Astrocyte (in vitro differentiated cells and primary cell): ENCODE measurements at places on chromosomes 7 and 10.

DNA sequence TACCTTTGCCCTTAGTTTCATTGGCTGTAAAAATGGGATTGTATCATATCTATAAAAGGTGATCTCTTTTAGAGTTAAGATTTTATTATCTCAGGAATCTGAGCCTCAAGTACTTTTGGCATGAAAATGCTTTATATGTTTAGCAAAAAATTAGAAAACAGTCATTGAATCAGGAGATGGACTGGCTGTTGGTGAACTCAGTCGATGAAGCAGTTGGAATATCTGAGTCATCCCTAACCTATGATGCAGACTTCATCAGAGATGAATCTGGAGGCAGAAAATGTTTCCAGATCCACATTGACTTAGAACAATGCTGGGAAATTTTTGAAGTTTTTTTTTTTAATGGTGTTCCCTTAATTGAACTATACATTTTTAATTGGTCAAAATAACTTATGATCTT lies 228.5 kb downstream of the SLC25A13 start:
- DNase-seq: peak; percentile 90

DNA sequence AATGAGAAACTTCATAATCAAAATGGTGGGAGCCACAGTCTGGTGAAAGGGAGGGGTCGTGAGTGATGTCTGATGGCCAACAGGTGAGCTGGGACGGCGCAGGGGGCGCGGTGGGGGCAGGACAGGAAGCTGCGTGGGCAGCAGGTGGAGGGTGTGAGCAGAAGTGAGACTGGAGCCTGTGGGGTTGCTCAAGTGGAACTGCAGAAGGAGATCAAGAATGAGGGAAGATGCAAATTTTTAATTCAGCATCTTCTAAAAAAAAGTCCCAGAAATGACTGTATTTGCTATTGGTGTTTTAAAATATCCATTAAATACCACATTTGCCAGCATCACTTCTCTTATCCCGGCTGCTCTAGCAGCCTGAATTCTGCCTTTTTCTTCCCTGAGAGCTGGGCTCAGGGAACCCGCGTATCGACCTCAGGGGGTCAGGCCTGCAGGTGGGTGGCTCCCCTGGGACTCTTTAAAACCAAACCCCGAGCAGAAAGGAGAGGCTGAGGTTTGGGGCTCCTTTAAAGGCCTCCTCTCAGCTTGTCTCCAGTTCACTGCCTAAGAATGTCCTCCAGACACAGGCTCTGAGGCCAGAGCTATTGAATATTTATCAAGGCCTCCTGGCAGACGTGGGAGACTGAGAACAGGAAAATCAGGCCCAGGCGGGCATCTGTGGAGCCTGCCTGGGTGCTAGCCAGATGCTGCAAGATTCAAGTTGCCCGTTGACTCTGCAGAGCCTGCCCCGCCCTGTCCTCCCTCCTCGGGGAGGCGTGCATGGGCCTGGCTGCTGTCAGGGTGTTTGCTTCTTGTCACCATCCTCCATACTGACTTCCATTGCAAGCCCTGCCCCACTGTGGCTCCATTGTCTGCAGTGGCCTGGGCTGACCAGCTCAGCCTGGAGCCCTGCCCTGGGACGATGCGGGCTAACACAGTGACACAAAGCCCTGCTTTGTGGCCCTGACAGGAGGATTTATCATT lies 53.9 kb downstream of the SYPL1 start:
- DNase-seq: no peak

GRCh38 chr7:129804890-129805719 lies 147.7 kb downstream of the UBE2H start:
- no peak for DNase-seq

DNA sequence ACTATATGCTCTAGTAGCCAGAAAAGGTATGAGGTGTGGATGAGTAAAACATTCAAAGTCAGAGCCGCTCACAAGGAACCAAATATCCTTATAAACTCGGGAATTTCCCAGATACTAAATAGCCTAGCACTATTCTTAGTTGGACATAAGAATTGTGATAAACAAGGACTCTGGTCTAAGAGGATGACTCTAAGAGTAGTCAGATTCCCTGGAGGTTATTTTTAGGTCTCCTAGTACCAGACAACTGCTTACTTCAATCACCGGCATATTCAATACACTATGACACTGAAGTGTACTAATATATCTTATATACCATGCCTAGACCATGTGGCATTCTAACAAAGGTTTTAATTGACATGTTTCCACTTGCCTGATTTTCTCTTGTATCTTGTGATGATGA lies 56.5 kb downstream of the LMBR1 start:
- DNase-seq: no peak

DNA sequence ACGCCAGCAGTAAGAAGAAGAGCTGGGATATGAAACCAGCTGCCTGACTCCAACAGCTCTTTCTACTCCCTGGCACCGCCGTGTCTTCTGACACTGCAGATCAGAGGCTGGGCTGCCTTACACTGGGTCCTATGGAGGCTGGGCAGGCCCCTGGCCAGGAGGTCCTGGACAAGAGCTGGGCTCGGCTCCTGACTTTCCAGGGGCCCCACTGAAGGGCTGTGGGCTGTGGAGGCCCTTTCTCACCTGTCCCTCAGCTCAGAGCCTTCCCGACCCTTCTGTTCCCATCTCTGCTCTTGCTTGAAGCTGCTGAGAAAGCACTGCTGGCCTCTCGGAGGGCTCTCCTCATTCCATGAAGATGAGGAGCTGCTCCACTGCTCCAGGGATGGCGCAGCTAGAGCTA lies 85.9 kb upstream of the UNC5B start:
- DNase-seq: no peak

GRCh38 chr7:37947941-37948210 lies 27.4 kb downstream of the EPDR1 start:
- DNase-seq: no peak

DNA sequence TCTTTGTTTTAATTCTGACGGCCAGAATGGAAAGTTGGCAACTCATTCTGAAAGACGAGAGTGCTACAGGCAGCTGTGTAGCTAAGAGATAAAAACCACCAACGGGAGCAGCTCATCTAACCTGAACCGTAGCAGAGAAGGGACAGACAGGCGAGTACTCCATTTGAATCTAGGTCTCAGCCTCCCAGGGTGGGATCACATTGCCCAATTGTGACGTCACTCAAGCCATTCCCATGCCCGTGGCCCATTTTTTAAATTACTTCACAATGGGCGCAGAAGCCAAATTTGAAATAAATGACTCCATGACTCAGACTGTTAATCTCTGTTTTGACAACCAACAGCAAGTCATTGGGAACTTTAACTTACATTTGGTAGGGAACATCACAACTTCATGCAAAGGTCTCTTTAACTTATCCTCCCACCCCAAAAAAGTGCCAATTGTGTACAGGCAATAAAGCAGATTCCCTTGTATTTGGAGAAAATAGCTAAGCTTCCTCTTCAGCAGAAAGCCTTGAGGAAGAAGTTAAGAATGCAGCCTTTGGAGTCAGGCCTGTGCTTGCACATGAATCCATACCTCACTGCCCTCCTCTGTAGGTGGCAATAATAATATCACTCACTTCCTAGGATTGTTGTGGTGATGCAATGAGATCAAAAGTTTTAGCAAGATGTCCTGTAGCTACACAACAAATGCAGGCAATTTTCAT lies 93.2 kb upstream of the KIF5B start:
- DNase-seq: peak; percentile 96

GRCh38 chr7:100823140-100823525 lies 4.2 kb downstream of the EPHB4 start:
- no peak for DNase-seq

- peak; percentile 63 for DNase-seq
These were observed 7.5 kb upstream of the LRRN3 start for GRCh38 chr7:111083413-111083812.

DNA sequence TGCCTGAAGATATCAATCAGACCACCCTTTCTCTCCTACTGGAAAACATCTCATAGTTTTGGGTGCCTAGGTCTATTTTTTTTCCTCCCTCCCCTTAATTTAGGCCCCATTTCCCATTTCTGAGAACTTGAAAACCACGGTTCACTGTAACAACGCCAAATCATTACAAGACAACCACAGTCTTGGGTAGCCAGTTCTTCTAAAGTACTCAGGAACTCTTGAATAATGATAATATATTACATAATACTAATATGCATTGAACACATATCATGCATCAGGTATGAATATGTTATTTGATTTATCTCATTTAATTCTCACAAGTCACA lies 185.1 kb upstream of the ADO start:
- peak; percentile 57 for DNase-seq

DNA sequence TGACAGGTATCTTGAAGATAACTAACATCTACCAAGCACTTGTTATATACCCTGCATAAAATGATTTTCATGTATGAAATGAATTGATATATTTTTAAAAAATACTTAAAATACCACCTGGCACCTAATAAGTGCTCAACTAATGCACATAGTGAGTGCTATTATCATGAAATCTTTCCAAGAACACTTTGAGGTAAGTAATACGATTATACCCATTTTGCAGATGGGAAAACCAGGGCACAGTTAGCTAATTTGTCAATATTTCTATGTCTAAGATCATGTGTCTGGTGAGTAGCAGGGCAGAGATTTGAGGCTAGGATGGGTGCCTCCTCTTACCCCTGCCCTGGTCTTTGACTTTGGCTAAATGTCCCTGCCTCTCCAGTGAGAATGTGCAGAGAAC lies 6.1 kb downstream of the DMBT1 start:
- DNase-seq: no peak

DNA sequence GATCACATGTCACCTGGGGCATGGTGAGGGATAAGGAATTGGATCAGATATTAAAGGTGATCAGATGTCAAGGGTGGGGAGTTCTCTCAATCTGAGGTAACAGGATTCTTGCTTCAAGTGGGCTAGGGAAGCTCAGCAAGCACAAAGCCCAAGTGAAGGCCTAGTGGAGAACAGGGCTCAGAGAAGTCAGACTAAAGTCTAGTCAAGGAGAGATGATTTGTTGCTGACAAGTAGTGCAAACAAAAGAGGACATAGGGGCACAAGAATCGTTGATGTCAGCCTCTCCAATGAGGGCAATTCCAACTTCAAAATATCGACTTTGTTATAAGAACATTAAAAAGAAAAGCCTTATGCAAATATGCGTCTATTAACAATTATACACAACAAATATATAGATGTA lies 852.8 kb upstream of the CELF2 start:
- no peak for DNase-seq

DNA sequence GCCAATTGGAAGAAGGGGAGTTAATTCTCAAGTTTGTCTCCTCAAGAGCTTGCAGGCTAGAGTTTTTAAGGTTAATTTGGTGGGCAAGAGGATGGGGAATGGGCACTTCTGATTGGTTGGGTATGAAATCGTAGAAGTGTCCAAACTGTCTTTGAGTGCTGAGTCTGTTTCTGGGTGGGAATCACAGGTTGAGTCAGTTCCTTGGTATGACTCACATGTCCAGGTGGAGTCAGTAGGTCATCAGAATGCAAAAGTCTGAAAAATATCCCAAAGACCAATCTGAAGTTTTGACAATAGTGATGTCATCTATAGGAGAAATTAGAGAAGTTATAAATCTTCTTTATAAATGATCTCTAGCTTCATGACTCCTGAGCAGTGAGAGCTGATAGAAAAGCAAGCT lies 1252.2 kb downstream of the REEP3 start:
- no peak for DNase-seq

DNA sequence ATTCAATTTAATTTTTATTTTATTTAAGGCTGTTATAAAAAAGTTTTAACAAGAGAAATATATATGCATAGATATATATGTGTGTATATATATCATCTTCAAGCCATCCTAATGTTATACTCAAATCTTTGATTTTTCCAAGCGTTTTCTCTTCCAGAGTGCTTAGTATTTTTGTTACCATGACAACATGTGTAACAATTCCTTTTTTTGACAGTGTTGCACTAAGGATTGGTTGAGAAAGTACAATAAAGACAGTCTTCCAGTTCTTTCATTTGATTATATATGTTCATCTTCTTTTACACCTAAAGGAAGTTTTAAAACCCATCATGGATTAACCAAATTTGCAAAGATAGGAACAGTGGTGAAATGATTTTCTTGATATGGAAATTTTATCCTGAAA lies 171.7 kb downstream of the KLF6 start:
- no peak for DNase-seq

- peak; percentile 83 for DNase-seq
These were observed 1.3 kb upstream of the RASSF4 start for GRCh38 chr10:44958196-44958897.

DNA sequence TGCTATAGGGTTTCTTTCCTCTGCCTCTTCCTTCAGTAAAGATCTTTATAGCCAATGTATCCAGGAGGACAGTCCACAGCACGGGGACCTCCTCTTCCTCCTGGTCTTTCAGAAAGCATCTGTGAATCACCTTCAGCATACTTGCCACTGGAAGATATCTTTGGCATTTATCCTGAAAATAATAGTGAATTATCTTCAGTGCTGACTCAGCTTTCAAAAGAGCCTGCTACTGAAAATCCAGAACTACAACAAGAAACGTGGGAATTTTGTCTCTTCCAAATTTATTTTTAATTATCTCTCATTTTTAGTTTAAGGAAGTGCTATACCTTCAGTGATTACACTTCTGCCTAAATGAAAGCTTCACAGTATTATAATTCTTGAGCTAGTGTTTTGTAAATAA lies 7.6 kb upstream of the UNC5B start:
- DNase-seq: no peak

GRCh38 chr10:34178756-34179155 lies 636.3 kb downstream of the PARD3 start:
- DNase-seq: peak; percentile 25

DNA sequence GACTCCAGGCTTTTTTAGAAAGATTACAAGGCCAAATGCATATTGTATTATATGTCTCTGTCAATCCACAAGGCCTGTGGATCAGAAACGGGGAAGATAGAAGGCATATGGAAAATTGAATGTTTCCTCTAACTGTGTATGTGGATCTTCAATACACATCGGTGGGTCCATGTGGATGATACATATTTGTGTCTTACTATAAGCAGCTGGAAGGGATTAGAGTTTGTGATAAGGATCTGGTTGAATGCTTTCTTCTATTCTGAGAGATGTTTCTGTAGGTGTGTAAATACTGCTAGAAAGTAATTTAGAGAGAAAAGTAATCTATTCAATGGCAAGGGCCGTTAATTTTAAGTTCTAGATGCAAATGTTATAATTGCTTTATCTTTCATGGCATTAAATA lies 137.8 kb upstream of the AKR1E2 start:
- no peak for DNase-seq

- no peak for DNase-seq
These were observed 106.5 kb downstream of the HTR7 start for GRCh38 chr10:90751107-90751997.

- DNase-seq: no peak
These were observed 140.2 kb upstream of the PPP2R2D start for GRCh38 chr10:131760416-131761166.

DNA sequence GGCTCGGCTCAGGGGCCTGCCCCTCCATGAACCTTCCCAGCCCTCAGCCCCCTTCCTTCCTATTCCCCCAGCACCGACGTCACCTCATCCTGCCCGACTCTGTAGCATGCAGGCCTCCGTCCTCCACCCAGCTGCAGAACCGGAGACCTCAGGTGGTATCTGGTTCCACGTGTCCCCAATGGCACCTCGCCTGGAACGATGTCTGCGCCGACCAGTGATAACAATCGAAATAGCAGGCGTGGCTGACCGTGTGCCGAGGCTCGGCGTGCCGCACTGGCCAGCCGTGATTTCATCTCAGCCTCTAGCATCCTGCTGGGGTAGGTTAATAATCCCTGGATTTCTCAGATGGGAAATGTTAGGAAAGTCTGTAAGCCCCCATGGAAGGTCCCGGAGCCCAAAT lies 171.7 kb downstream of the CUX1 start:
- DNase-seq: no peak

GRCh38 chr10:131973160-131973951 lies 8.4 kb downstream of the BNIP3 start:
- DNase-seq: no peak
